ENCODE measurements at places on chromosomes 11 and 22.
A peak's percentile ranks its signal among the peaks of the same experiment; 100 is the strongest.

GRCh38 chr11:79441461-79441875, 638 bp upstream of the TENM4 start:
- peak; percentile 63 for DNase-seq

DNA sequence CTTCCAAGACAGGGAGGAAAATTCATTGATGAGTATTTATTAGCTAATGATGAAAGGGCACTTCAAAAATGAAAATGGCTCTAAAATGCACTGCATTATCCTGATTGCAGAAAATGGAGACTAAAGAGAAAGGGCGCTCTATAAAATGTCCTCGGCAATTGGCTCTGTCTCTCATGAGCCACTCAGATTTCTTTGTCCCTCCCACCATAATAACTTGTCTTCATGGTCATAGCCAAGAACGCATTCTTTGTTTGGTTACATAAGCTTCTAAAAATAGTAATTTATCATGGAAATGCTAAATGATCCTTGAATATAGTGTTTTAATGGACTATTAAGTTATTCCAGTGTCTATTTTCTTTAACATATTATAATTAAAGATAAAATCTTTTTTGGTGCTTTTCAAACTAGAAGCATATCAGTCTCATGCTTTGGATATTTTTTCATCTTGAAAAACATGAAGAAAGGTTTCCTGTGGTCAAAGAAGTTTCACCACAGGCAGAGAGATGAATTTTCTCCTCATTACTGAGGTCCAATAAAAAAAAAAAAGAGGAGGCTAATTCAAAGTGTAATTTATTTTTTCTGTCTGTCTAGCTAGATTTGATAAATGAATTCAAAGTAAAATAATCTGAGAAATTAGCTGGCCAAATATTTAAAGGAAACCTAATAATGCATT, 238.1 kb upstream of the BLID start:
- no peak for DNase-seq

DNA sequence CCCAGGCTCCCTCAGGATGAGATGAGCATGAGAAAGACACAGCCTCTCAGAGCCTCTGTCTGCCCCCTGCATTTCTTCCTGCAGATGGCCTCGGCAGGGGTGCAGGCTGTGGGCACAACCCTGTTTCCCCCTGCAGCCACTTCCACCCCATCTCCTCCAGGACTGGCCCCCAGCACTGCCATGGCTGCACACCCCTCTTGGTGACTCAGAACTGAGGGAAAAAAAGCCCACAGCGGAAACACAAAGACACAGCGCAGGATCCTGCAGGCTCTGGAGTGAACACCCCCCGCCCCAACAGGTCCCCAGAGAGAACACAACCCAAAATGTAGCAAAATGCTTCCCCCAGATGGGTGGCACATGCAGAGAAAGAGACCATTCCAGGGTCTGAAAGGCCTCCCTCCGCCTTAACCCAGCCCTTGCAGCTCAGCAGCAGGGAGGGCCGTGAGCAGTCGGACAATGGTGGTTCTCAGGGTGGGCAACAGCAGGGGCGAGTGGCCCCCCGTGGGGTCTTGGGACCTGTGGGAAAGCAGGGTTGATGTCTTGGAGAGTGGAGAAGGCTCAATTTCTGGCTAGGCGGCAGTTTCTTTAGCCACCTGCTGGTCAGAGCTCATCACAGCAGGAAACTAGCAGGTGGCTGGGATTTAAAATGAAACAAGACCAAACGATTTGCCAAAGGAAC, 8.0 kb downstream of the TUBGCP6 start:
- no peak for DNase-seq

- DNase-seq = peak; percentile 76
Measured at GRCh38 chr22:27223317-27224177, 566.2 kb downstream of the MIAT start.

- DNase-seq = no peak
Measured at GRCh38 chr22:20227363-20227762, 40.8 kb downstream of the RTN4R start.

DNA sequence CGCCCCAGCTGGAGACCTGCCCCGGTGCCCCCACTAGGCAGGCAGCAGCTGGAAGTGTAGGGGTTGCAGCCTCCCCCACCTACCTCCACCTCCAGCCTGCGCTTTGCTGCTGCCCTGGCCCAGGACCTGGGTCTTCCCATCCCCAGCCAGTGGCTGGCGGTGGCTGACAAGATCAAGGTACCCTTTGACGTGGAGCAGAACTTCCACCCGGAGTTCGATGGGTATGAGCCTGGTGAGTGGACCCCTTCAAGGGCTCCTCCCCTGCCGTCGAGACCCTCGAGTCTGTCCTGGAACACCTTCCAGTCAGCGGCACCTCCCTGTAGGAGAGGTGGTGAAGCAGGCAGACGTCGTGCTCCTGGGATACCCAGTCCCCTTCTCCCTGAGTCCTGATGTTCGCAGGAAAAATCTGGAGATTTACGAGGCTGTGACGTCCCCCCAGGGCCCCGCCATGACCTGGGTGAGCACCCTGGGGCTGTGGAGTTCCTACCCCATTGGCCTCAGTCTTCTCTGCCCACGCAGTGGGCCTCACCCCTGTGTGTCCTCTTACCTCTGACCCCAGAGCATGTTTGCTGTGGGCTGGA, 4.4 kb downstream of the PGGHG start:
- no peak for DNase-seq

DNA sequence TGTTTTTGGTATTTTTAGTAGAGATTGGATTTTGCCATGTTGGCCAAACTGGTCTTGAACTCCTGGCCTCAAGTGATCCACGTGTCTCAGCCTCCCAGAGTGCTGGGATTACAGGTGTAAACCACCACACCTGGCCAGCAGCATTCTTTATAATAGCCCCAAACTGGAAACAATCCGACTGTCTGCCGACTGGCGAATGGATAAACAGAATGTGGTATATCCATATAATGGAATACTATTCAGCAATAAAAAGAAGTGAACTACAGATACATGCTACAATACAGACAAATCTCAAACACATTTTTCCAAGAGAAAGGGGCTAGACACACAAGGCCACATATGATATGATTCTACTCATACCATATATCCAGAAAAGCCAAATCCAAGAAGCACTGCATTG, 151.3 kb downstream of the ST3GAL4 start:
- no peak for DNase-seq

DNA sequence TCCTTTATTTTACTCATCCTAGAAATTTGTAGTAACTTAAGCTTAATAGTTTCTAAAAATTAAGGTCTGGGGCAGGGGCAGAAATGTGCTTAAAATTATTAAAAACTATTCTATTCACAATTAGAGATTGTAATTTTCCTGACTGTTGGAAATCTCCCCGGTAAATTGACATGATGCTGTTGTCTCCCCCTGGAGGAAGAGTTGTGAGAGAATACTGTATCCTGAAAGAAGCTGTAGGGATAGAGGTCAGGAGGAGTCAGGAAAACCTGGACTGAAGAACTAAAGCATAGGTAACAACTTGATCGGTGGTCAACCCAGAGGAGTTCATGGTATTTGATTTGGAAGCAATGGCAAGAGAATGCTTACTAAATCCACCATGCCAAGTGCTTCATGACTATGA, 16.2 kb upstream of the ESAM start:
- no peak for DNase-seq

GRCh38 chr11:104151404-104152204, 12.3 kb downstream of the PDGFD start:
- DNase-seq = no peak

DNA sequence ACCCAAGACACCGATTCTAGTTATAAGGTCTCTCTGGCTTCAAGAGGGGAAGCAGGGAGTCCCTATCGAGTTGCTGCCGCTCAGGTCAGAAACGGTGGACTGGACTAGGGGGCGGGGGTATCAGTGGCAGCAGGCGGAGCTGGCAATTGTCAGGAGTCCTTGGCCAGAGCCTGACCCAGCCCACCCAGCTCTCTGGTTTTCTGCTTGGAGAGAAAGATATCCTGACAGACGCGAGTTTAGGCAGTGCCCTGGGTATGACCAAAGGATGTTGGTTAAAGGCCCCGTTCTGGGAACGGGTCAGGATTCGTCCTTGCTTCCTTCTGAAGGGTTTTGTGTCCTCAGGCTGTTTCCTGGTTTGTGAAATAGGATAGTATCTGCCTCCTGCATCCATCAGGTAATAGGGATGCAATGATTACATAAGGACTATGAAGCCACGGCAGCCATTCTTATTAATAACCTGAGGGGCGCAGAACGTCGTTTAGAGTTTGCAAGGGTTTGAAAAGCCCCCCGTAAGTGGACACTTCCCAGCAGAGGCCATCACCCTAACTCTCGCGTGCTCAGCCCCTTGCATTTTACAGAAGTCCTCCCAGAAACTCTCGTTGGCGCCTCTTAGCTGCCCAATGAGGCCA, 700 bp upstream of the DEPDC5 start:
- DNase-seq = peak; percentile 97

- DNase-seq = peak; percentile 96
Measured at GRCh38 chr22:41285441-41285819, 557 bp downstream of the RANGAP1 start.

GRCh38 chr11:72439455-72439854, 5.1 kb upstream of the CLPB start:
- DNase-seq = no peak

GRCh38 chr11:60933416-60934123, 9.3 kb downstream of the TMEM132A start:
- DNase-seq = no peak

- DNase-seq = peak; percentile 59
Measured at GRCh38 chr11:3224401-3225057, 5.9 kb upstream of the MRGPRG start.

DNA sequence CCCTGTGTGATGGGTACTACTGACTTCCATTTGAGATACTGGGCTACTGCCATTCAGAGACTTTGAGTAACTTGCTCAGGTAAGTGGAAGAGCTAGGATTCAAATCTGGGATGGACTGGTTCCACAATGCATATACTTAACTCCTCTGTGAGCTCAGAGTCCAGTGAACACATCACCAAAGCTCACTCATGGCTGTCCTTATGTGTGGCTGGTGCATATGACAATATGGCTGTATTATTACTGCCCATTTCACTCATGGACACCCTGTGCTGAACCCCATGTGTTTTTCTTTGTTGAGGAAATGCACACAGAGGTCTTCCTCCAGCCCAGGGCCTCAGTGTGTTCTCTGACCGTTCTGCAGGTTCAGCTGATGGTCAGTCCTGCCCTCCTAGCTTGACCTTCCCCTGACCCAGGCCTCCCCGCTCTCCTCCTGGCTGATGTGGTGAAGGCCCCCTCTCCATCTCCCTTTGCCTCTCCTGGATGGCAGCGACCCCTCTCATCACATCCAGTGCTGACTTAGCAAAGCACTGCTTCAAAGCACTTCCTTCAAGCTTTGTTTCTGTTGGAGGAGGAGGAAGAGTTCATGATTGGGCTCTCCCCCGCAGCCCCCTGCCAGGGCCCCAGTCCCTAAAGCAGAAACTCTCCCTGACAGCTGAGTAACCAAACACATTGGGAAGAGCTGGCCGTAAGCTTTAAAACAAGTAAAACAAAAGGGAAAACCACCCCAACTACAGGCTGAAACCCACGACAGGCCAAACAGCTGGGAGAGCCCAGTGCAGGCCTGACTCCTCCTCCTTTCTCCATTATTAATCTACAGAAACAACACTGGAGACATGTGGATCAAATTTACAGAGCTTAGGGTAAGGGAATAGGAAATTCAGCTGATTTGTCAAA, 101.2 kb downstream of the NAT10 start:
- DNase-seq = no peak

DNA sequence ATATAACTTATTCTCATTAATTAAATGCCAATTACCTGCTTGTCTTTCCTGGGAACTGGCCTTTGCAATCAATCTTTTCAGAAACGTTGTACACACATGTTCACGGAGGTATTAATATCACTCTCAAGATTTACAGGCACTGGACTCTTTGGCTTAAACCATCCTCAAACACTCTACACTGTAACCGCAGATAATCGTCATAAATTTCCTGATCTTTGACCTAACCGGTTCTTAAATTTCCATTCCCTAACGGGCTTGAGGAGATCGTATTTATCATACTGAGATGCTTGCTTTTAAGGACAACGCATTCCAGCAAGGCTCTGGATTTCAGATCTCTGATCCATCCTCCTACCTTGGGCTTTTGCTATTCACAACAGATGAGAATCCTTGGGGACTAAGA, 72.8 kb downstream of the ARL14EP start:
- no peak for DNase-seq

DNA sequence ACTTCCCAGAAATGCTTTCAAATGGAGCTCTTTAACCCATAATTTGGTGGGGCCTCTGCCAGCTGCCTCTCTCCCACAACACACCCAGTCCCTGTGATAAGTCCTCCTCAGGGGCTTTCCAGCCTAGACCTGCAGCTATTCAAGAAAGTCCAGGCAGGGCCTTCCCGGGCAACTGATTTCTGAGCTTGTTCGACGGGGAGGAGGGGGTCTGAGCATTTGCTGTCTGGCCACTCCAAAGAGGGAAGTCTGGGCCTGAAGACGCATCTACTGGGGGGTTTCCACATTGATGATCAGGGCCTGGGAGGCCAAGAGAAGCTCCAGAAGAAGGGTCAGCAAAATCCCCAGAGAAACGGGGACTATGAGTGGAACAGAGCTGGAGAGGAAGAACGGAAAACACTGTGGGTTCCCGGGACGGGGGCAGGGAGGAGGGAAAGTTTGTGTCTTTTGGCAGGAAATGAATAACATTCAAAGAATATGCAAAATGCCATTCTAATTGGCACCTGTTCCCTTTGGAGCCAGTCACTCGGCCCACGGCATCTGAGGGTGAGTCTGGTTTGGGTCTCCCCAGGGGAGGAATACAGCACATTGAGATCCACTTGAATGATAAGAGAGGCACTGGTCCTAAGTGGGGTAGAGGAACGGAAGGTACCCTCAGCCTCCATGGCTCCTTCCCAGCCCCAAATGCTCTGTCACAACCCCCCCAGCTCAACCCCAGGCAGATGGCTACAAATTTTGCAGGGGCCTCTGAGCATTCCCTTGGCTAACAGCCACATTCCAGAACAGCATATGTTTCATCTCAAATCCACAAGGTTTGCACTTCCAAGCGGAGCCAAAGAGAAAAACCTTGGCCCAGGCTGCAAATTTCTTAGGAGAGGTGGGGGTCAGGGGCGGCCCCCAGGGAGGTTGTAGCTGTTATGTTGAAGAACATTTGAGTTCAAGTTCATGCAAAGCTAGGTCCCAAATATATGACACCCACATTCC, 72.0 kb downstream of the RPUSD4 start:
- DNase-seq = peak; percentile 74

DNA sequence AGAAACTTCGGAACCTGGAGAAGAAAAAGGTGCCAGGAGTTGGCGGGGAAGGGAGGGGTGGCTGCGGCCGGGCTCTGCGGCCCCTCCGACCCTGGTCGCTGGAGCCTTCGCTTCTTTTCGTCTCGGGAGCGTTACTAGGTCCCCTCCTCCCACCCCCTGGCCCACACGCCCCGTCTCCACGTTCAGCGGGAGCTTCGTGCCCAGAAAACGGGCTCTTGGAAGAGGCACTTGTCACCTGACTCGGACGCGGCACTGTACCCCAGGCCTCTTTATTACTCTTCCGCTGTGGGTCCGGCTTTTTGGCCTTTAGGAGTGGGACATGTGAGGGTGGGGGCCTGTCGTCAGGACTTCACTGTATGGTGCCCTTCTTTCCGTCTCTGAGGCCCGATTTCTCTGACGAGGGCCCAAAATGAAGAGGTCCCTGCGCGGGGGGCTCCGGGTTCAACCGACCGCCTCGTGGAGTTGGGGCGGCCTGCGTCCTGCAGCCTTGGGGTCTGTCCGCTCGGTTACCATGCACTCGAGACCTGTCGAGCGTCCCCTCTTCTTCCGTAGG, 1.2 kb downstream of the CAPRIN1 start:
- no peak for DNase-seq
